Stimulated activated CD8-positive, alpha-beta memory T cell treated with anti-CD3 and anti-CD28 coated beads, Interleukin-7, amount 100 ng/mL, for 1 hour (primary cell): ENCODE measurements at places on chromosomes 4 and X.
A peak's percentile ranks its signal among the peaks of the same experiment; 100 is the strongest.

DNA sequence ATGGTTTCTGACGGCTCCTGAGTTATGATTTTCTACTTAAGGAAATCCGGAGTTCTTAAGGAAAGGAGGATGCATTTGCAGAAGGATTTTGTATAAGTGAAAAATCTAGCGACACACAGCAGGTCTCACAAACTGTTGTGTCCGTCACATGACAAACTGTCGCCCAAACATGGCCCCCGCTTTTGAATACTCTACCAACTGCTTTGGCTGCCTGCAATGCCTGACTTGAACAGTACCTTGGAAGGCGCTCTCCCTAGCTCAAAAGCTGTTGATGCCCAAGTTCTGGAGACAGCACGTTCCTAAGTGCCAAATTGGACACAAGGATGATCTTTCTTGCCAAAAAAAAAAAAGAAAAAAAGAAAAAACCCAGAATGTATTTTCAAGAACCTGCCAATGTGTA is 103.2 kb downstream of the ENPP6 start:
- DNase-seq = no peak

DNA sequence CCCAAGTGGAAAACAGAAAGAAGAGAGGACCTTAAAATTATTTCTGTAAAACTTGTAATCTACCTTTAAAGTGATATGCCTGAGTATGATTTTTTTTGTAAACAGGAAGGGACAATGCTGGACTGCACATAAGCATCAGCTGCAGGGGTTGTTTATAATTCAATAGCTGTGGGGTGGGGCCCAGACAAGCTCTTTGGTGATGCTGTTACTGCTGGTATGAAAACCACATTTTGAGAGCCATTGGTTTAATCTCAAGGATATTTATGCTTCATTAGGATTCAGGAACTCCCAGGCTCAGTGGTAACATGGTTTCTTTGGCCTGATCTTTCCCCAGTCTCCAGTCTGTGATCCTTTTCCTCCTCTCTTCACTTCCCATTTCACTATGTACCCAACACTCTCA is 34.3 kb upstream of the GRPR start:
- no peak for DNase-seq

GRCh38 chr4:23828779-23829178 is 61.1 kb downstream of the PPARGC1A start:
- DNase-seq = no peak

GRCh38 chr4:135508006-135508714 is 1306.6 kb upstream of the PABPC4L start:
- no peak for DNase-seq

- DNase-seq = peak; percentile 28
These were observed 9.6 kb upstream of the UVSSA start for GRCh38 chr4:1337376-1337831.
